GM12892 (cell line): ENCODE measurements at places on chromosomes 13 and 19.

DNA sequence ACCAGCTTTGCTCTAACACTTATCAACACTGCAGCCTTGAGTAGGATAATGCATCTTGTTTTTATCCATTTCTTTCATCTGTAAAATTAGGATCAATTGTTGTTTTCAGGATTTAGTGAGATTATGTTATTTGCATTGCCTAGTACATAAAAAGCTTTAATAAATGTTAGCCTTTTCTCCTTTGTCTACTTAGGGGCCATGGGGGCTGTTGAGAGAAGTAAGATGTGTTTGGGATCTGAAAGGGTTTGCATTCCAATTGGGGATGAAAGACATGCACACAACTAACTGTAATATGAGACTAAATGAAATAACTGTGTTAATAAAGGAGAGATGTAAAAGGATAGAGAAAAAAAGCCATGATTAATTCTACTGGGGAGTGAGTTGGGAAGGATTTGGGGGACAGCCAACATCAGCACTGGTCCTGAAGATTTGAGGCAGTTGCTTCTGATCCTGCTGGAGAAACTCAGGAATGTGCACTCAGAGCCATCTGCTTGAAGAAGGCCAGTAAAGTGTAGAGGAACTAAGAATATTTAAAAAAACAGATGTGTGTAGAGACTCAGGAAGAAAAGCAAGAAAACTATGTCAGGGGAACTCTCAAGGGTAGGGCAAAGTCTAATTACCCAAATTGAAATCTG is 236.3 kb downstream of the OLFM4 start:
- DNase-seq: no peak

DNA sequence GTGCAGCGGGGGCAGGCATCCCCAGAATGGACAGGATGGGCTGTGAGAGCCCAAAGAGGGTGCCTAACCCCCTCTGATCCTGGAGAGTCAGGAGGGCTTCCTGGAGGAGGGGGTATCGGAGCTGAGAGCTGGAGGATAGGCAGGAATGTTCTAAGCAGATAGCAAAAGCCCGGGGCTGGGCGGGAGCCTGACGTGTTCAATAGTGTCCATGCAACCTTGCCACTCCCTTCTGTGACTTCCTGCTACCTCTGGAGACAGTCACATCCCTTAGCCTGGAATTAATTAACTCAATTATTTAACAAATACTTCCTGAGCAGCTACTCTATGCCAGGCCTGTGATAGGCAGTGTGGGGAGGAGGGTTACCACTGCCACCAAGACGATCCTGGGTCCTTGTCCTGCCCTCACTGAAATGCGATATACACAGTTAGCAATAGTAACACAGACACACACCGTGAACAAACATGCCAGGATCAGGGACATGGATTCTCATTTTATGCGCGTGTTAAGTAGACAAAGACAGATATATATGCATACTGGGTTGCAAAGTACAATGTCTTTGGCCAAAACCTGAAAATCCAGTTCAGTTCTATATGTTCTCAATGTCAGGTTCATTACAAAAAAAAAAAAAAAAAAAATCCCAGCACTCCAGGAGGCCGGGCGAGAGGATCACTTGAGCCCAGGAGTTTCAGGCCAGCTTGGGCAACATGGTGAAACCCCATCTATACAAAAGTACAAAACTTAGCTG is 10.7 kb downstream of the AP2S1 start:
- DNase-seq: no peak

DNA sequence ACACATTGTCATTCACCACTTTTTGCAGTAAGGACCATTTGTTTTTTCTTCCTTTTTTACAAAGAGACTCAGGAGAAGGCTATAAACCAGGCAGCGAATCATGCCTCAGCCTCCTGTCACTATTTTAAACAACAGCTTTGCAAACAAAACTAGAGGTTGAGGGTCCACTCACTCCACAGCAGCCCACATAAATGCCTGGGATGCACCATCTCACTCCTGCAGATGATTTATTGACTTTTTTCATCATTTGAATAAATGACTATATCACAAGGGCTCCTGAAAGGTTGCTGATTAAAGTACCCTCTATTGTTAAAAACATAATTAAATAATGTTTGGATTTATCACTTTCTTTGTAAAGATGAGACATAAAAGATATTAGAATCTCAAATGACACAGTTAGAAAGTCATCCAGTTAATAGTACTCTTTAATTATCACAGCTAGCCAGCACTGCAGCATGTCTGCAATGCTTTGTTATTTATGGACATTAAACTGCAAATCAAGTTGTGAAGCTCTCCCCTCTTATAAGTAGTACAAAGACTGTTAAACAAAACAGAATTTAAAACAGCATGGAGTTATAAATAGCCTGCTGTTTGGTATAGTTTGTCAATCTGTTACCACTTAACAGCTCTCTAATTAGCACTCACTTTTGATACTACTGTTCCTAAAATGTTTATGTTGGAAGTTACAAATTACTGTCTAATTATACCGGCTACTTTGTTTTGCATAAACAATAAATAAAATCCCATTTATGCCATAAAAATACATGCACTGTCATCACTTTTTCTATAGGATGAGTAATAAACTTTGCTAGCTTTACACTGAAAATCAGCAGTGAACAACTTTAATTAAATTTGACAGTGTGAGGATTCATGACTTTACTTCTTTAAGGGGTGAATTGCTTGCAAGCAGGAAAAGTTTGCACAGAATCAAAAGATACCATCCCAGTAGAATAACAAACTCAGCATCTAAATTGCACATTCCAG is 853.2 kb downstream of the UQCRFS1 start:
- DNase-seq: no peak

- DNase-seq: no peak
These were observed 7.7 kb upstream of the PROZ start for GRCh38 chr13:113150550-113151365.

GRCh38 chr19:47305309-47305751 is 4.3 kb upstream of the C5AR1 start:
- DNase-seq: no peak

- no peak for DNase-seq
These were observed 38.8 kb upstream of the TPP2 start for GRCh38 chr13:102558029-102558428.

DNA sequence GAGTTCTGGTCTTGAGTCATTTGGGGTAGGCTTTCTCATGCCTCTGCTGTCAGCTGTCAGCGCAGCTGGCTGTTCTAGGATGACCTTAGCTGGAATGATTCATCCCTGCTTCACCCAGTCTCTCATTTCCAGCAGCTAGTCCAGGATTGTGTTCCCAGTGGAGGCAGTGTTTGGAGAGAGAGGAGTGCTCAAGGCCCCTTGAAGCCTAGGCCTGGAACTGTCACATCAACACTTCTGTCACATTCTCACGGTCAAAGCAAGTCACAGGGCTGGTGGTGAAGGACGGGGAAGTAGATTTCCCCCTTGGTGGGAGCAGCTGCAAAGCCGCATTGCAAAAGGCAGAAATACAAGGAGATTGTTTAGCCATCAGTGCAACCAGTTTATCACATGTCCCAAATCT is 15.2 kb downstream of the TPT1 start:
- no peak for DNase-seq

GRCh38 chr13:110047496-110047895 is 259.5 kb downstream of the COL4A1 start:
- DNase-seq: no peak

GRCh38 chr19:10655457-10656312 is 1.5 kb downstream of the ILF3 start:
- no peak for DNase-seq

DNA sequence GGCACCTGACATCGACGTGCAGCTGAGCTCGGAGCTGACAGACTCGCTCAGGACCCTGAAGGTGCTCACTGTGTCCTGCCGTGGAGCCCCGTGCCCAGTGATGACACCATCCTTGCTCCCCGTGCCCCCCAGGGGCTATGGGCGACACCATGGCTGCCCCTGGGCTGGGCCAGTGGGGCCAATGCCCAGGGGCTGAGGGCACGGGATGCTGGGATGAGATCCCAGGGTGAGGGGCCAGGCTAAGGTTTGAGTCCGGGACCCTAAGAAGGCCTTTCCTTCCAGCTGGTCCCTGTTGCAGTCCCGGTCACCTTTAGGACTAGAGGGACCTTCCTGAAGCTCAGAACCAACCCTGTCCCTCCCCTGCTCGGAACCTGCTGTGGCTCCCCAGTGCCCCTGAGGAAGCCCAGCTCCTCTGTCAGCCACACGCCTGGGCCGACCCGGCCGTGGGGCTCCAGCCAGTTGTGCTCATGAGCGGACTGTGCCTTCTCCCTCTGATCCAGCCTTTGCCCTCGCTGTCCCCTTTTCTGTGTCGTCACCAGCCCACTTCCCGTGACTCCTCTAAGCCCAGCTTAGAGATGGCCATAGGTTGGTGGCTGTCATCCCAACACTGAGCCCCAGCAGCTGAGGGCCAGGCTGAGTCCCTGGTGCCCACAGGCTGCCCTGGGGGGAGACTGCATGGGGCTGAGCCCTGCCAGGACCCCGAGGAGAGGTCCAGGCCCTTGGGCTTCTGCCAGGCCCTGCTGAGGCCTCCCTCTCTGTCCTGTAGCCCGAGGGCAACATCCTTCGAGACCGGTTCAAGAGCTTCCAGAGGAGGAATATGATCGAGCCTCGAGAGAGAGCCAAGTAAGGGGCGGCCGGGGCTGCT is 10.6 kb downstream of the NOP53 start:
- DNase-seq: no peak

GRCh38 chr13:73684286-73684685 is 449.9 kb downstream of the KLF12 start:
- no peak for DNase-seq

DNA sequence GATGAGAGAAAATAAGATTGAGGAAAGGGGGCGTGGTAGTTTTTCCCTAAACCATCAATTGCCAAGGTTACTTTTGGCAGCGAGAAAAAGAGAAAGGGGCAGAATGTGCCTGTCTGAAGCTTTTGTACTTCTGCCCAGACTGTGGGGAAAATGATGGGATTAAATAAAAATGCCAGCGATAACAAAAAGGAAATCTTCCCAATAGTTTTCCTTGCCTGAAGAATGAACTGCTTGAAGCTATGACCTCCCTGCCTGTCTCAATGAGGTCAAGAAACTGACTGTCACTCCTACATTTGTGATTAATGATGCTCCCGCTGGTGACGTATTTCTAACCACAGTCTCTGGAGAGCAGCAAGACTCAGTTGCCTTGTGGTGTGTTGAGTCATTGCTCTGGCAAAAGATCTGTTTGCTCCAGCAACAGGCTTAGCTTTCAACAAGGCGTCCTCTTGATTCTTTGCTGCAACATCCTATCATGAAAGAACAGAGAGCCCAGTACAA is 1051.5 kb downstream of the DIAPH3 start:
- no peak for DNase-seq

DNA sequence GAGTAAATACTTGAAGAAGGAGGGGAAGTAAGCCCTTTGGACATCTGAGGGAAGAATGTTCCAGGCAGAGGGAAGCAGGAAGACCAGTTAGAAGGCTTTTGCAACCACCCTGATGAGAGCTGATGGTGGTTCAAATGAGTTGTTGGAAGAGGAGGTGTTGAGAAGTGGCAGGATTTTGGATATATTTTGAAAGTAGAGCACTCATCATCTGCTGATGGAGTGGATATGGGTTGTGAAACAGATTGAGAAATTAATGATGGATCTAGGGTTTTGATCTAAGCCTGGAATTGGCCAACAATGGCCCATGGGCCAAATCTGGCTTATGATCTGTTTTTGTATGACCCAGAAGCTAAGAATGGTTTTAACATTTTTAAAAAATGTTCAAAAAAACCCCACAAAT is 230.7 kb downstream of the NDFIP2 start:
- no peak for DNase-seq

DNA sequence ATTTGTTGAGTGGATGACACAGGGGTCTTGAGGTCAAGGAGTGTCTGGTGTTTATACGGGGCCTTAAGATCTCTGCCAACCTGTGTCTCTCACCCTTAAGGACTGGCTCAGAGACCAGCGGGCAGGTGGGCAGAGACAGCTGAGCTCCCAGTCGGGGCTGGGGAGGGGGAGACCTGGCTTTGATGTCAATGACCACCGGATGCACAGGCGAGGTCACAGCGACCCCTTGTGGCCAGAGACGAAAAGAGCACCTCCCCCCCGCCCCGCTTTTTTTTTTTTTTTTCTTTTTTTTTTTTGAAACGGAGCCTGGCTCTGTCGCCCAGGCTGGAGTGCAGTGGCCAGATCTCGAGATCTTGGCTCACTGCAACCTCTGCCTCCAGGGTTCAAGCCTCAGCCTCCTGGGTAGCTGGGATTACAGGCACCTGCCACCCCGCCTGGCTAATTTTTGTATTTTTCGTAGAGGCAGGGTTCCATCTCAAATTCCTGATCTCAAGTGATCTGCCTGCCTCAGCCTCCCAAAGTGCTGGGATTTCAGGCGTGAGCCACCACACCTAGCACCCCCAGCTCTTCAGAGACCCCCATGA is 12.1 kb upstream of the KLK14 start:
- peak; percentile 58 for DNase-seq

GRCh38 chr19:1259876-1260748 is 9.0 kb upstream of the CIRBP start:
- no peak for DNase-seq

- no peak for DNase-seq
These were observed 41.2 kb upstream of the USPL1 start for GRCh38 chr13:30576528-30576927.

DNA sequence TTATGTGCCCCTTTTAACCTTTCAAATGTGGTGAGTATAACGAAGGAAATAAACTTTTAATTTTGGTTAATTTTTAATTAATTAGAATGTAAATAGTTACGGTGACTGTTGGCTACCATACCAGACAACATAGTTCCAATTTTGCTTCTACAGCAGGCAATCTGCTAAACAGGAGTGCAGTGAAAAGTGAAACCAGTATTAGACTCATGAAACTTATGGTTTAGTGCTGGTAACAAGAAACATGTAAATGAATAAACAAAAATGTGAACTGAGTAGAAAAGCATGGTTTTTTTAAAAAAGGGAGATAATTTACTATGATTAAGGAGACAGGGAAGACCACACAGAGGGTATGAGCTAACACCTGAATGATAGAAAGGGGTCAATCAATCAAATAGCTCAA is 478.4 kb downstream of the PCDH9 start:
- DNase-seq: no peak

- no peak for DNase-seq
These were observed 21.3 kb downstream of the ZNF77 start for GRCh38 chr19:2923510-2923909.
